ENCODE measurements at places on chromosomes 2 and 18.
A peak's percentile ranks its signal among the peaks of the same experiment; 100 is the strongest.

GRCh38 chr2:28338831-28339321 lies 53.8 kb upstream of the FOSL2 start:
- no peak for DNase-seq

DNA sequence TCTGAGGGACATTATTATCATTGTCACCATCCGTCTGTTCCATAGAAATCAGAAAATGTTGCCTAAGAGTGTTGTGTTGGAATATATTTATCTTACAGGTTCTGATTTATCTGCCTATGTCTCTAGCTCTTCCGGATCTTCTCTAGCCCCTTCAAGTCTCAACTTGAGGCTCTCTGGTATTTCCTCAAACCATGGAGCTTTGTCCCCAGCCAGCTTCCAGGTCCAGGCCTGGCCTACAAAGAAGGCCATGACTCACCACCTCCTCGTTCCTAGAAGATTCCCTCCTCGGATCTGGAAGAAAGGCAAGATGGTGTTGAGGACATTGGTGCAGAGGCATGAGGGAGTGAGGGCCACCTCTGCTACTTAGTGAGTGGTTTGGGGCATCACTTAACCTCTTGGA lies 122.1 kb upstream of the TRIB2 start:
- DNase-seq, result no peak

DNA sequence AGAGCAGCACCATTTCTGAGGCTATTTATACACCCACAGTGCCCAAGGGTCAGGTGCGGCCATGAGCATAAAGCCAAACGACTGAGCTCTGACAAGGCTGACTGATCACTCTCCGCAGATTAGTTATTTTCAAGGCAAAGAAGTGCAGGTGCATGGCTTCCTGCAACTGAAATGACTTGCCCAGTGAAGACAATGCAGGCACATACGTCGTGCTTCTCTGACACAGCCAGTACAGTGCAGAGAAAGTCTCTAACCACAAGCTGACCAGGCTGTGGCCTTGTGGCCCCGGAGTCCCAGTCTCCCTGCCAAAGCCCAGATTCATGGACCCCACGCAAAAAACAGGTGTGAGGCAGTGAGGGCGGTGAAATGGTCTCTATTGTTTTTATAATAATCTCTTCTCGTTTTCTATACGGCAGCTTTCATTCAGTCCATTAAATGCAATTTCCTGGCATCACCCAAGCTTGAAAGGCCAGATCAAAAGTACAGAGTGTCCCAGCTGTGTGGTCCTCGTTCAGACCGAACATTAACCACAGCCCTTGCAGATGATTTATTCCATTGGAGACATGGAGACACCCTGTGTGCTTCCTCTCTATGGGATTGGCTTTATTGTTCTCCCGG lies 447.0 kb upstream of the ID2 start:
- no peak for DNase-seq

- no peak for DNase-seq
These were observed 54.8 kb downstream of the ADI1 start for GRCh38 chr2:3464401-3465005.

DNA sequence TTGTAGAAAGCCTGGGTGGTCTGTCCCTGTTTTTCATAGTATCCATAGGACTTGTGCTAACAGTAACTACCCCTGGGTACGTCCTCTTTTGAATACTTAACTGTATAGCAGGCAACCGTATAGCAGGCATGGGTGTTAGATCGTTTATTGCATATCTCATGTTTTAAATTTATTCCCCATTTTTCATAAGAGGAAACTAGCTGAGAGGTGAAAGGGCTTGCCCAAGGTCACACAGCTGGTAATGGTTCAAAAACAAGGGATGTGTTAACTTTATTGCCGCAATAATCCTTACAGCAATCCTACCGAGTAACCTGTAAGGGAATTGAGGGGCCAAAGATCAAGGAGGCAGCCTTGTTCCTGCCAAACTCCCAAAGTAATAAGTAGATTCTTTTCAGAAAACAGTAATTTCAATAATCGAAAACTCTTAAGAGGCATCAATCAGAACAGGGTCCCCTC lies 990 bp upstream of the MGAT4A start:
- peak; percentile 37 for DNase-seq

GRCh38 chr2:121386707-121387106 lies 101.7 kb upstream of the TFCP2L1 start:
- DNase-seq, result no peak

GRCh38 chr2:144554492-144555210 lies 34.7 kb upstream of the ZEB2 start:
- DNase-seq, result no peak

GRCh38 chr2:179165356-179166000 lies 99.2 kb downstream of the SESTD1 start:
- no peak for DNase-seq

DNA sequence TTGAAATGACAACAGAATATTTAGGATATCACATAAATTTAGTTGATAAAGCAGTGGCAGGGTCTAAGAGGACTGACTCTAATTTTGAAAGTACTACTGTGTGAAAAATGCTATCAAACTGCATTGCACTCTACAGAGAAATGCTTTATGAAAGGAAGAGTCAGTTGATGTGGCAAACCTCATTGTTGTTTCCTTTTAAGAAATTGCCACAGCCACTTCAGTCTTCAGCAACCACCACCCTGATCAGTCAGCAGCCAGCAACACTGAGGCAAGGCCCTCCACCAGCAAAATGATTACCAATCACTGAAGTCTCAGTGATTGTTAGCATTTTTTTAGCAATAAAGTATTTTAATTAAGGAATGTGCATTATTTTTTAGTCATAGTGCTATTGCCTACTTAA lies 488.7 kb upstream of the SLC39A10 start:
- DNase-seq, result no peak

- no peak for DNase-seq
These were observed 33.6 kb upstream of the SERPINE2 start for GRCh38 chr2:224072541-224073188.

DNA sequence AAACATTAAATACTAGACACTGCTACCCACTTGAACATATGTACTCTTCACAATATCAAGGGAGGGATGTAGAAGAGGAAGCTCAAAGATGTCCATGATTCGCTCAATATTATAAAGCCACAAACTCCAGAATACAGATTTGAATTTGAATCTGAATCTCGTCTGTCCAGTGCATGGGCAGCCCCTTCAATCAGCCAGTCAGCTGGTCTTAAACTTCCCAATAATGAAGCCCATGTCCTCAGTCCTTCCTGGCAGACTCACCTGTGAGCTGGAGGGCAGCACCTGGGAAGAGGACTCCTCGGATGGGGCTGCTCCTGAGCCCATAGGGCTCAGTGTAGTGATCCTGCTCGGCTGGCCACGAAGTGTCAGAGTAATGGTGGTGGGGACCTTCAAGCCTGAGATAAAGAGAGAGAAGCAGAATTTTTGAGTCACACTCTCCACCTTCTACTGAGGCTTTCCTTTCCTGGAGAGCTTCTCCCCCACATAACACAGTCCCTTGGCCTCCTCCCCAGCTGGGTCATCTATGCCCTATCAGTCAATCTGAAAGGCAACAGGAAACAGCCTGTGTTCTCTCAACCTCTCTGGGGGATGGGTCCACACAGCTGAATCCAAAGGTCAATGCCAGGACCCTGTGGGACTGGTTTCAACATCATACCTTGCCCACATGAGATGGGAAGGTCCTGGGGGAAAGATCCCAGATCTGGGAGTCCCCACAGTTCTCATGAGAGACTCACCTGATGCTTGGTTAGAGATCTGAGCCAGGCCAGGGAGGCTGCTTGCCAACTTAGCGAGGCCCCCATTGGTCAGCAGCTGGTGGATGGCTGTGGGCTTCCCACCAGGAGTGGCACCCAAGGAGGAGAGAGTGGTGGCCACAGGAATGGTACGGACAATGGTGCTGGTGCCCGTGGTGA lies 36.5 kb downstream of the KANSL3 start:
- peak; percentile 77 for DNase-seq

DNA sequence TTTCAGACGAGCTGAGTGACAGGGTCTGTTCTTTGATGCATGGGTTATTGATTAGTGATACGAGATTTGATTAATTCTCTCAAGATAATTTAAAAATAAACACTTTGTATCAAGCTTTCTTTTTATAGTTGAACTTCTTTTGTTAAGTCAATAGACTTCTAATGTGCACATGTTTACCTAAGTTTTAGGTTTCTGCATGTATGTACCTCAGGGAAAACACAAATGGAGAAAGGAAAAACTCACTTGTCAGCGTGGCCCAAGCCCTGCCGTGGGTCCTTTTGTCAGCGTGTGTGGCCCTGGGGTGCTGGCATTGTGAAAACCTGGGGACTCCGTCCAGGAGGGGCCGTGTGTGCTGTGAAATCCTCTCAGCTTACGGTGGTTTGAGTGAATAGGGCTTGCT lies 153.7 kb downstream of the SNTG2 start:
- DNase-seq, result no peak

DNA sequence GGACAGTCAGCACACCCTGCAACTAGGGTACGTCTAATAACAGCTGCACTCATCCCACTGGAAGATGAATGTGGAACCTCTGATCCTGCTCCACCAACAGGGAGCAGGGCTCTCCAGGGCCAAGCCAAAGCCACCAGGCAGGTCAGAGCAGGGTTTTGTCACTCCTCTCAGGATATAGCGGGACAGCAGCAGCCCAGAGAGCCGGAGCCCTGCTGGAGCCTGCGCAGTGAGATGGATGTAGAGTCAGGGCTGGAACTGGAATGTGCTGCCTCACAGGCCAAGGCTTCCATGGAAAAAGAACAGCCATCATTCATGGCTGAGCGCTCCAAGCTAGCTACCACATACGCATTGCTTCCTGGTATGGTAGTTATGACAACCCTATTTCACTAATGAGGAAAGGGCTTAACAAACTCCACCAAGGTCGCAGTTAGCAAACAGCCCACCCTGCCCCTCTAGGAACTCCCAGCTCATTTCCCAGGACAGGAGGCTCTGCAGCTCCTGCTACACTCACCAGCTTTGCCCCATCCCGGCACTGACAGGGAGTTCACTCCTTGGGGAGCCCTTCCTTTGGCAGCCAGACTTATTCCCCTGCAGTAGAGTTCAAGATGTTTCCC lies 85.2 kb downstream of the HS1BP3 start:
- no peak for DNase-seq

DNA sequence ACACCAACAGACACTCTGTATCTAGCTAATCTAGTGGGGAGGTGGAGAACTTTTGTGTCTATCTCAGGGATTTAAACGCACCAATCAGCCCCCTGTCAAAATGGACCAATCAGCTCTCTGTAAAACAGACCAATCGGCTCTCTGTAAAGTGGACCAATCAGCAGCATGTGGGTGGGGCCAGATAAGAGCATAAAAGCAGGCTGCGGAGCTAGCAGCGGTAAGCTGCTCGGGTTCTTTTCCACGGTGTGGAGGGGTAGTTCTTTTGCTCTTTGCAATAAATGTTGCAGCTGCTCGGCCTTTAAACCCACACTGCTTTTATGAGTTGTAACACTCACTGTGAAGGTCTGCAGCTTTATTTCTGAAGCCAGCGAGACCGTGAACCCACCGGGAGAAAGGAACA lies 51.3 kb upstream of the FOXI3 start:
- DNase-seq, result no peak

GRCh38 chr2:47198985-47199451 lies 43.9 kb upstream of the STPG4 start:
- DNase-seq, result no peak

- no peak for DNase-seq
These were observed 84.3 kb downstream of the ACOXL start for GRCh38 chr2:110816404-110817365.

- DNase-seq, result no peak
These were observed 10.5 kb downstream of the CAMKMT start for GRCh38 chr2:44372246-44372645.

DNA sequence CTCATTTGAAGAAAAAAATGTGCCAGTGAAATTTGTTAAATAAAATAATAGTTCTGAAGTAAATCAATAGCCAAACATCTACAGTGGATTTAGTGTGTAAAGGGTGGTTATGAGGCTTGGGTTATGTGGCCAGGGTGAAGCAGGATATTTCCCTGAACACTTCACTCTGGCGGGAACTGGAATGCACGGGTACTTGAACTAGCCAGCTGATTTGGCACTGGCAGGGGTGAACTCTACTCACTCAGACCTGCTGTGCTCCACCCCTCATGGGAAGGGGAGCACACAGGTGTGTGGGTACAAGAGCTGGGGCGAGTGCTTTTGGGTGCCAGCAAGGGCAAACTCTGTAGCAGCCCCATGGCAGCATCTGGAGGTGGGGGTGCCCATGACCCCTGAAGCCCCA lies 278.2 kb downstream of the CALCRL start:
- no peak for DNase-seq

- DNase-seq, result peak; percentile 40
These were observed 64.2 kb upstream of the THOC1 start for GRCh38 chr18:332007-332406.

GRCh38 chr2:27174638-27175037 lies 25.8 kb downstream of the TCF23 start:
- DNase-seq, result no peak

GRCh38 chr2:47064106-47064505 lies 91.0 kb downstream of the STPG4 start:
- no peak for DNase-seq

GRCh38 chr18:11986061-11986460 lies 4.8 kb downstream of the IMPA2 start:
- no peak for DNase-seq

- no peak for DNase-seq
These were observed 468.4 kb upstream of the SPHKAP start for GRCh38 chr2:228649876-228650275.

- no peak for DNase-seq
These were observed 93.6 kb upstream of the FZD5 start for GRCh38 chr2:207863345-207863744.

GRCh38 chr2:95058466-95058988 lies 33.0 kb downstream of the MAL start:
- DNase-seq, result peak; percentile 81
